ENCODE measurements at places on chromosomes 6 and 20.

DNA sequence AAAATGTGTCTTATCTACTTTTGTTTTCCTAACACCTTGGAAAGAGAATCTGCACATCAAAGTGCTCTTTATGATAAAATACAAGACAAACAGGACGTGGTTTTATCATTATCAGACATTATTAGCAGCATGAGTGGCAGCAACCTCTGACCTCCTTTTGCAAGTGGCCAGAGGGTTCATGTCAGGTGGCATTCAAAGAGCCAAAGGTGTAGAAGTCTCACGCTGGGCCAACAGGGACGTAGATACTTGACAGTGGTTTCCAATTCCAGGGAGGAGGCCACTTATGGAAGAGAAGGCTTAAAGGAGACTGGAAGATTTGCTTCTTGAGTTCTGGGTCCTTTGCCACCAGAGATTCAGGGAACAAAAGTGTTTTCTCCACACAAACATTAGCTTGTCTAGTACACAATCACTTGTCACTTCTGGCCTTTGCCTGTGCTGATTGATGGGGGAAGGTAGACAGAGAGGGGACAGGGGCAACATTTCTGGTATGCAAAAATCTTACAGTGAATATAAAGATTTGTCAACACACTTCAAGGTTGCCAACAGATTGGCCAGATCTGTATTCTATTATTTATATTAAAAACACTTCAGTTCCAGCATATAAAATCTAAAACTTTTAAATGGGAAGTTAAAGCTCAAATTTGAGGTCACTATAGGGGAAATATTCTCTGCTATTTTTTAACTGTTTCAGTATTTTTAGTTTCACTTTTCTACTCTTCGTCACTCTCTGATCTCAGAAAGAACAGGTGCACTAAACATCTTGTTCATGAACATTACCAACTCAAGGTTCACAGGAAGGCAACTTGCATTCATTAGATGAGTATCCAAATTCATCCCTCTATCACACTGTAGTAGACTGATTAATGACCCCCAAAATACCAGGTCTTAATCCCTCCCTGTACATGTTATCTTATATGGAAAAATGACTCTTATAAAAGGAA is 52.1 kb upstream of the FBXO30 start:
- DNase-seq = no peak

- DNase-seq = peak; percentile 71
These were observed 10.6 kb downstream of the RAET1E start for GRCh38 chr6:149887343-149887742.

DNA sequence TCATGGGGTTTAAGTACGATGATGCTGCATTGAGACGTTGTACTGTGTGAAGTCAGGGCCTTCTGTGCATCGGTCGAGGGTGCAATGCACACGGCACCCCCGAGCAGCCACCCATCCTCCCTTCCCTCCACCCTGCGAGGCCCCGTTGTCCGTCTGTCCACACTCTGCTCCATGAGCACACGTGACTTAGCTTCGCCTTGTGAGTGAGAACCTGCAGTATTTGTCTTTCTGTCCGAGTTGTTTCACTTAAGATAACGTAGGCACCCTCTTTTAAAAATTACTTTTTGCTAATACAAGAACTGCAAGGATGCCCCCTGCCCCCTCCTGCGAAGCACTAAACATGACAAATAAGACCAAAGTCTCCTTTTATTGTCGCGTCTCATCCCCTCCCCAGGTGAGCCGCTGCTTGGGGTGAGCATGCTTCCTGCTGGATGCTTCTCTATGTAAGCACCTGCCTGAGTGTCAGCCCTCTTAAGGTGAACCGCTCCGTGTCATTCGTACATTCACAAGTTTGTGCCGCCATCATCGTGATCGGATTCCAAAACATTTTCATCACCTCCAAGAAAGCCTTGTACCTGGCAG is 3.6 kb upstream of the RBBP8NL start:
- no peak for DNase-seq

DNA sequence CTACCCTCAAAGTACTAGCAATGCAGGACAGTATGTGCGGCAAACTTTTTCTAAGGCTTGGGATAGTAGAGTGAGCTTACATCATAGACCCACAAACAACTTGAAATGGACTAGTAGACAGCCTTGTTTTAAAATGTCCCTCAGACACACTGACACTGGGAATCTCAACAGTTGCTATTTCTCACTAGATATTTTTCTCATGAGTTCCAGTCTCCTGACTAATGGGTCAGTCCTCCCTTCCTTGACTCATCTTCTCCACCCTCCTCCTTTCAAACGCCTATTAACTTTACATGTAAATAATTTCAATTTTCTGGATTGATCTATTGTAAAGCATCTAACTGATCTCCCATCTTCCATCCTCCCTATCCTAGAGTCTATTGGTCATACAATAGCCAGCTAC is 308.3 kb upstream of the PREP start:
- DNase-seq = no peak

- no peak for DNase-seq
These were observed 33.9 kb upstream of the PIM1 start for GRCh38 chr6:37135835-37136694.

DNA sequence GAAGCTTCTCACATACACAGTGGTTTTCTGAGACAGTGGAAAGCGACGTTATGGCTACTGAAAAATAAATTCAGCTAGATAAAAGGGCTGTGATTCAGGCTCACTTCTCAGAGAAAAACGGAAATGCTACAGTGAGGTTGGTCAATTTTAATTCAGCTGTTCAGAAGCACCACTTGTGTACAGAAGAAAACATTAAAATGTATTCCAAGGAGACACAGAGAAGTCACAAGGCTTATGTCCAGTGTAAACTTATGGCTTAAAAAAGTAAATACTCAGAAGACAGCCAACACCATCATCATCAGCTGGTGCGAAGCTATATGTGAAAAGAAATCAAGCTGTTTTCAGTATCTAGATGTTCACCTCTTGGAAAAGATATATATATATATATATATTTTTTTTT is 68.6 kb downstream of the ABHD12 start:
- DNase-seq = no peak

GRCh38 chr6:167966540-167966905 is 30.9 kb upstream of the KIF25 start:
- DNase-seq = no peak

DNA sequence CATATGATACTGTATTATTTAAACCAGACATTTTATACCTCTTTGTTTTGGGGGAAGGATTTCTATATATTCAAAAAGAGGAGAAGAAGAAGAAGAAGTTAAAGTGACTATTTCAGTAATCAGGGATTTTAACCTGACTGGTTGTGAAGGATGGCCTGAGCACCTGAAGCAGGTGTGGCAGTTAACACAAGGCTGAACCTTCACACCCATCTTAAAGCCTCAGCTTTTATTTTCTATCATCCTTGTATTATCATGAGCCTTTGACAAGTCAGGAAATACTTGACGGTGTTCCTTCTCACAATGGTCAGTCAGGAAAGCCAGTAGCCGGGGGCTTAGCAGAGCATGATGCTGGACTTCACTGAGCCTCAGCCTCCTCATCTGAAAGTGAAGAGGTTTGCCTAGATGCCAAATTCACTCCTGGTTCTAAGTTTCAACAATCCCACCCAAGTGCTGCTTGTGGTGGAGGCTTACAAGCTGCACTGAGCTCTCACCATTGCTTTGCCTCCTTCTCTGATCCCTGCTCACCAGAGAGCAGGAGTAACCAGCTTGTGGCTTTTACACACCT is 117.2 kb downstream of the JAG1 start:
- DNase-seq = no peak

- DNase-seq = no peak
These were observed 352.9 kb downstream of the ESR1 start for GRCh38 chr6:152160346-152160745.

- no peak for DNase-seq
These were observed 3.3 kb downstream of the ENTPD6 start for GRCh38 chr20:25198663-25199383.

- no peak for DNase-seq
These were observed 138.1 kb upstream of the SLC24A3 start for GRCh38 chr20:19074356-19074755.

DNA sequence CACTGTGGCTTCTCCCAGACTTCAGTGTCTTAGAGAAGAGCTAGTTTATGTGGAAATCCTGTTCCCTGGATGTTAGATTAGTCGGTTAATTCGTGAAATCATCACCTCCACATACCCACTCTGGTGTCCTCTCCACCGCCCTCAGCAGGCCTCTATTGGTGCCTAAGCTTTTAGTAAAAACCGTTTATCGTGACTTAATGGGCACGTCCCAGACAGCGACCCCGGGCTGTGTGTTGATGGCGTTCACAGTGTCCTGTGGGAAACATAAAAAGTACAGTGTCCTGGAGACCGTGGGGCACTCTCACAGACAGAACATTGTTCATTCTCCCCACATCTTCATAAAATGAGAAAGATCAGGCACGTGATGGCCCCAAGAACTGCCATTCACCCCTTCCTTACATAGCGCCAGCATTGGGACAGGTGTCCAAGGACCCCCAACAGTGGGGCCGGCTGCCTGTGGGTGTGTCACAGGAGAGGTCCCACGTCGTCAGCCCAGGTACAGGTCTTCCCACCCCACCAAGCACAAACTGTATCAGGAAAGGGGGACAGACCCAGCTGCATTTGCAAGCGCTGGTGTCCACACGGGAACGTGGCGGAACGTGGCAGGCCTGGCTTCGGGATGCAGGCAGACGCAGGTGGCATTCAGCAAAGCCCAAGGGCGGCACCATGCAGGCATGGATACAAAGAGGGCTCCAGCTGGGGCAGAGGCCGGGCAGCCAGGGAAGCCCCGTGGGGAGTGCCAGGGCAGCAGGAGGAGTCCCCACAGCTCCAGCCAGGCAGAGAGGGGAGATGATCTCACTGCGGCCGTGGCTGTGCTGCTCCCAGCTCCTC is 237.7 kb downstream of the DLL1 start:
- DNase-seq = no peak

- DNase-seq = no peak
These were observed 870 bp upstream of the MDFI start for GRCh38 chr6:41637194-41638001.

DNA sequence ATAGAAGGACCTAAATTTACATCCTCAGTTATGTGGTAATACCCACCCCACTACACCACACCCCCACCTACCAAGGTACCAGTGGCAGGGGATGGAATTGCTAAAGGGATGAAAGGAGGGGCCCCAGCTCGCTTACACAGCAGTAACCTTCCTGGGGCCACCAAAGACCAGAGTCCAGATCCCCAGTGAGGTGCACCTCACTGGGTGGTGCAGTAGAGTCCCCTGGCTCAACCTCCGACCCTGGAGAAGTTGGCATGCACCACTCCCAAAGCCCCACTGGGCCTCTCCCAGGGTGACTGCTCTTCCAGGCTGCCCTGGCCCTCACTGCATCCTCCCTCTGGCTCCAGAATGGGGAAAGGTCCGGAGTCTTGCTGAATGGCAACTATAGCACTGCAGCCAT is 816 bp downstream of the UNC5CL start:
- DNase-seq = no peak

GRCh38 chr6:39251406-39251805 is 22.1 kb upstream of the KCNK5 start:
- no peak for DNase-seq

DNA sequence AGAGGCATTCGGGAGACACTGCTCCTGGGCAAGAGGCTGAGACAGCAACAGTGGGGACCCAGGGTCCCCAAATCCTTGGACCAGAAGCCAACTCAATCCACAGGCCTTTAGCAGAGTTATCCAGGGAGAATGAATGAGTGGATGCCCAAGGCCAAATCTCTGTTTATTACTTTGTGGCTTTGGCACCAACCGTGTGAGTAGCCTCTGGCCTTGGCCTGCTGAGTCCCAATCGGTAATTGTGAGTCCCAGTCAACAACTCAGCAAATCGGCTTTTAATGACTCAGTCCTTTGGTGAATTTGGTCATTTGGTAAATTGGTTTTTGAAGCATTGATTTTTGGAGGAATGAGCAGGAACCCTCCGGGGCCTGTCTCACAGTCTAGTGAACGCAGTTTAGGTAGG is 29.1 kb upstream of the ECI2 start:
- DNase-seq = no peak

GRCh38 chr6:153595903-153596302 is 443.1 kb upstream of the OPRM1 start:
- peak; percentile 17 for DNase-seq
